ENCODE measurements at places on chromosomes 12 and 14.
A peak's percentile ranks its signal among the peaks of the same experiment; 100 is the strongest.

DNA sequence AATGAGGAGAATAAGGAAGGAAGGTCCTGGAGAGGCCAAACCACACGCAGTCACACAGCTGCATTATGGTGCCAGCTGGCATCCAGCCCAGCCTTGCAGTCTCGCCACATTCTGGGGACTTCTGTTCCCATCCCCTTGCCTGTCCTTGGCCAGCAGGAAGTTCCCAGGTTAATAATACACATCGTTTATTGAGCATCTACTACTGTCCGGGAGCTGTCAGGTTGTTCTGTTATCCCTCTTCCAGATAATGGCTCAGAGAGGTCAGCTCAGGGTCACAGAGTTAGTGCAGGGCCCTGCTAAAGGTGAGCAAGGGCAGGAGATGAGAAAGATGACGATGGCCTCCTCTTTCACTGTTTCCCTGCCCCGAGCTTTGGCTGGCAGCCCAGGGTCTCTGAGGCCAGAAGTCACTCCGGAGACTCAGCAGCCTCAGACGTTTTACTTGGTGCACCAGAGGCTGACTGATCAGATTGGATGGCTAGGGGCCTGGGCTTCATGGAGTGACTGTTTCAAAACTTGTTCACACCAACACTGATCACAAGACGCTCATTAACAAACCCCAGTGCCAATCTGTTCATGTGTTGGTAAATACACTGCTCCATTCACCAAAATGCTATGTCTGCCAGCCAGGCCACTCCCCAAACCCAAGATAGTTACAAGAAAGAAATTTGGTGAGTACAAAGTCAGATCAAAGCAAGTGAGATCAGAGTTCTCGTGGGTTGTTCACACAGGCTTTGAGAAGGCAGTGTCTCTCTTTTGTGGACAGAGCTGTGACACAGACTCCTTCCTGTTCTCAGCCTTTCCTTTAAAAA is 79.2 kb downstream of the B4GALNT3 start:
- DNase-seq, result no peak

GRCh38 chr12:59744564-59744963 is 148.7 kb downstream of the SLC16A7 start:
- no peak for DNase-seq

GRCh38 chr12:20415641-20416040 is 47.3 kb downstream of the PDE3A start:
- DNase-seq, result no peak

DNA sequence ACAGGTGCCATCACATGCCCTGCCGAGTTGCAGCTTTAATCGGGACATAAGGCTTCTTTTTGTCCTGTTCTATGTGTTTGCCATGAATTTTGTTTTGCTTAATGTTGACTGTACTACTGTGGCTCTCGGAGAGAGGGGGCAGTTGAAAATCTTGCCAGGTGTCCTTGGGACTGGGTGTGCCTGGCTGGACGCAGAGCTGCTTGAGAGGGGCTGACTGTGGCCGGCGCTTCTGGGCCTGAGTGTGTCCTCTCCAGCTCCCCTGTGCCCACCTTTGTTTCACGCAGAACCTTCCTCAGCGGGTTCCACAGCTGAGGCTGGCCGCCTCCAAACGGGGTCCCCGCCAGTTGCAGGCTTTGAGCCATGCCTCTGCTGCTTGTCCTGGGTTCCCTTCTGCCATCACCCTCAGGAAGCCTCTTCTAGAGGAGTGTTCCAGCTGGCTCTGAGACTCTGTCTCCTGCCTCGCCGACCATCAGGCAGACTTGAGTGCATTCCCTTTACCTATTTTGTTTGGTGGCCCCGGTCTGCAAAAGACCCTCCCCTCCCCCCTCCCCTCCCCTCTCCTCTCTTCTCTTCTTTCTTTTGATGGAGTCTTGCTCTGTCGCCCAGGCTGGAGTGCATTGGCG is 49.7 kb downstream of the DDX51 start:
- no peak for DNase-seq

- no peak for DNase-seq
Measured at GRCh38 chr12:126067626-126068329, 1002.5 kb downstream of the AACS start.

DNA sequence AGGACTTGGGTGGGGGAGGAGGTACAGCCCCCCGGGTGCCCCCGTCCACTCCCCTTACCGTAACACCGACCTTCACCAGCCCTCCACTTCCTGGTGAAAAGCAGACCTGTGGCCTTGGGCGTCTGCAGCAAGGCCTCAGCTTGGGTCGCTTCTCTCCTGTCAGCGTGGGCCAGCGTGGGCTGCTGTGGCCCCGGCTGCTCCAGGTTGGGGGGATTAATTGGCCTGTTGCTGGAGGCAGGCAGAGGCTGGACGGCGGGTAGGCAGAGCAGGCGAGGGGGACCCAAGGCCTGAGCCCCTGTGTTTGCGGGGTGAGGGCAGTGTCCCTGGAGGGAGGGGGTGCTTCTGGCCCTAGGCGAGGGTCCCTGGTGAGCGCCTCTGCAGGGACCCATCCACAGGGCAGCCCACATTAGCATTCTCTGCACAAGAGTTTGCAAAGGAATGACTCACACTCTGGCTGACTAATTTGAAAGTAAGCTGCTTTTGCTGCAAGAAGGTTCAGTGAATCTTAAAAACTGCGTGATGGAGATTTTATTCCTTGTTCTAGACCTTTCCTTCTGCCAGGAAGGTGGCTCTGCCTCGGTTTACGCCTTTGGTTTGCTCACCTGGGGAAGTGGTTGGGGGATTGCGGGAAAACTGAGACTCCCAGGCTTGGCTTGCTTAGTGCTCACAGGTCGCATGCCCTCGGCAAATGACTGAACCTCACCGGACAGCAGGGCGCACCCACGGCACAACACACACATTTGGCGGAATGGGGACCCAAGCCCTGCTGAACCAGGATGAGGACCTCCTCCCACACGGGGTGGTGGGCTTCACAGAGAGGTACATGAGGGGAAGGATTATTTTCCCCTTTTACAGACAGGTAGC is 37.9 kb upstream of the DLK1 start:
- peak; percentile 39 for DNase-seq

DNA sequence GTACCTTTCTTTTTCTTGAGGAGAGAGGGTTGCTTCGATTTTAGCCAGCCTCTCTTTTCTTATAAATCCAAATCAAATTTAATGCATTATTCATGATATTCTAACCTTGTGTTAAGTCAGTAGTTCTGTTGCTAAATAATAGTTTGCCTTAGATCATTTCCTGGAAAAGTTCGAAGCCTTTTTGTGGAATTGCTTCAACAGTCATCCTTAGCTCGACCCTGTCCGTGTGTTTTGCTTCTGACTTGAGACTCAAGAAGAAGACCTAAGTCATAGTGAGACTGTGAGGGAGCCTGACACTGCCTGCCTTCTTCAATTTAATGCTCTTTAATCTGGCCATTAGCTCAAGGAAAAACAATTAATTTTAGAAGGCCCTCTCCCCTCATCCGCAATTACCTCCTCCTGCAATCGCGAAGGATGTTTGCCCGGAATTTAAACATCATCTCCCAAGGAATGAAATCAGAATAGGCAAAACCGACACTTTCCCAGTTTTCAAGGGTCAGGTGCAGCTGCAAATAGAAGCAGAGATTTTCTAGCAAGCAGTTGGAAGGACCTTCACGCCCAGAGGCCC is 453 bp upstream of the SLC4A8 start:
- DNase-seq, result no peak

- no peak for DNase-seq
Measured at GRCh38 chr14:98364961-98365360, 907.0 kb downstream of the BCL11B start.

DNA sequence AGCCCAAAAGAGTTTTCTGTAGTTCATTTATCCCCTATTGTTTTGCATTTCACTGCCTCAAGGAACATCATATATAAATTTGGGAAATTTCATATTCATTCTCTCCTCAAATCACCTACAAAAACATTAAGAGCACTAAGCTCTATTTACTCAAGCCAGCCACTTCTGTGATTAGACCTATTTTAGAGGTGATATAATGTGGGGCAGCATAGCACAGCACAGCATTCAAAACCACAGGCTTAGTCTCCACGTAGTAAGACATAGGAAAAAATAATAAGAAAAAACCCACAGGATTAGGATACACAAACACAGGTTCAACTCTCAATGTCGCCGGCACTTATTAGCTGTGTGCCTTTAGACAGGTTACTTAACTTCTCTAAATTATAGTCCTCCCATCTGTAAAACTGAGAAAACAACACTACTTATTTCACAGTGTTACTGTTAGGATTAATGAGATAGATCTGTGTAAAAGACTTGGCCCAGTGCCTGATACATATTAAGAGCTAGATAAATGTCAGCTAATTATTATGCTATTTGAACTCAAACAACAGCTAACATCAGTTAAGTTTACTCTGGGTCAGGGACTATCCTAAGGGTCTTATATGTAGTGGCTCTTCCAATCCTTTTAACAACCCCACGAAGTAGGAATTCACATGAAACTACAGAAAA is 20.3 kb downstream of the DCAF5 start:
- no peak for DNase-seq

- no peak for DNase-seq
Measured at GRCh38 chr14:75660238-75660629, 442 bp downstream of the ERG28 start.

- no peak for DNase-seq
Measured at GRCh38 chr14:101480747-101481530, 80.4 kb upstream of the DIO3 start.

GRCh38 chr14:31781578-31781977 is 220.4 kb downstream of the NUBPL start:
- DNase-seq, result no peak

GRCh38 chr12:75985566-75985965 is 46.0 kb downstream of the PHLDA1 start:
- DNase-seq, result no peak

GRCh38 chr14:89206389-89207031 is 210.5 kb downstream of the FOXN3 start:
- no peak for DNase-seq

DNA sequence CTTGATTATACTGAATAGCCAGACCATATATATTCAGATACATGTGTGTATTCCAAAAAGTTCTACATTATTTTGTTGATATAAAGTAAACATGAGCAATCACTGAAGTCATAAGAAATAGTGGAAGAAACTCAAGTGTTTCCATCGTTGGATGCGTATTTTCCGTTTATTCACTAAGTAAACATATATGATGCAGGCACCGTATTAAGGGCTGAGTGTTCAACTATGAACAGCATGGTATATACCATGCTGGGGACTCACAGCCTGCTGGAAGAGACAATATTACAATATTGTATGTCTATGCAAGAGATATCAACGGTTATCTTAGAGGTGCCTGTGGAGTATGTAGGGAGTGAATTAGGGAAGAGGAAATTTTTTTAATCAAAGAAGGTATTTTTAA is 1.2 kb downstream of the PYROXD1 start:
- no peak for DNase-seq

DNA sequence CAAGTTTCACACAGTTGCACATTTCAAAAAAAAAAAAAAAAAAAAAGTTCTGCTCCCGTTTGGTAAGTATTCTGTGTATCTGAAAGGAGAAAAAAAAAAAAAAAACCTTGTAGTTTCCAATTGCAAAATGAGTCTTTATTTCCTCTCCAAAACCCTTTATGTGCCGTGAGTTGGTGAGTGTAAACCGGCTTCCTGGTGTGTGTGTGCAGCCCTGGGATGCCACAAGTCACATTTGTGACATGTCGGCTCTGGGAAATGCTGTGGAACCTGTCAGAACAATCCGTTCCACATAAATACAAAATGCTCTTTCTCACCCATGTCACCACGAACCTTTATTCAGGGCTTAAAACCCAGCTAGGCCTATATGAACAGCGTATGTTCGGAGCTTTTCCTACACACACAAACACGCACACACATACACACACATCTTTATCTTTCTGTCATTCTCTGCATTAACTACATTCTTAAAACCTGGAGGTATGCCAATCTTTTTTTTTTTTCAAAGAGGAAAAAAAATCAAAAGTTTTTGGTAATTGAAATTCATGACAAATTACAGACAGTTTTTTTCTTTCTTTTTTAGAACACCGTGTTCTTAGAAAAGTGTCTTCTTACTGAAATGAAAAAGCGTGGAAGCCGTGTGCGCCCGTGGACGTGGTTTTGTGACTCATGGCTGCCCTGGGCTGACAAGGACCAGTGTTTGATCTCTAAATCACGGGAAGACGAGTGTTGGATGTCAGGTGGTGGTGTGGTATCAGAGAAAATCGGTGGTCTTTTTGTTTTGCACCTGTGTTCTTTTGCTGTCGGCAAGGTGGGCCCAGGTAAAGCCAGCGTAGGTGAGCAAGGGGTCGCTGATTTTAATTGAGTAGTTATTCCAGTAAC is 612.0 kb downstream of the VRK1 start:
- peak; percentile 13 for DNase-seq

DNA sequence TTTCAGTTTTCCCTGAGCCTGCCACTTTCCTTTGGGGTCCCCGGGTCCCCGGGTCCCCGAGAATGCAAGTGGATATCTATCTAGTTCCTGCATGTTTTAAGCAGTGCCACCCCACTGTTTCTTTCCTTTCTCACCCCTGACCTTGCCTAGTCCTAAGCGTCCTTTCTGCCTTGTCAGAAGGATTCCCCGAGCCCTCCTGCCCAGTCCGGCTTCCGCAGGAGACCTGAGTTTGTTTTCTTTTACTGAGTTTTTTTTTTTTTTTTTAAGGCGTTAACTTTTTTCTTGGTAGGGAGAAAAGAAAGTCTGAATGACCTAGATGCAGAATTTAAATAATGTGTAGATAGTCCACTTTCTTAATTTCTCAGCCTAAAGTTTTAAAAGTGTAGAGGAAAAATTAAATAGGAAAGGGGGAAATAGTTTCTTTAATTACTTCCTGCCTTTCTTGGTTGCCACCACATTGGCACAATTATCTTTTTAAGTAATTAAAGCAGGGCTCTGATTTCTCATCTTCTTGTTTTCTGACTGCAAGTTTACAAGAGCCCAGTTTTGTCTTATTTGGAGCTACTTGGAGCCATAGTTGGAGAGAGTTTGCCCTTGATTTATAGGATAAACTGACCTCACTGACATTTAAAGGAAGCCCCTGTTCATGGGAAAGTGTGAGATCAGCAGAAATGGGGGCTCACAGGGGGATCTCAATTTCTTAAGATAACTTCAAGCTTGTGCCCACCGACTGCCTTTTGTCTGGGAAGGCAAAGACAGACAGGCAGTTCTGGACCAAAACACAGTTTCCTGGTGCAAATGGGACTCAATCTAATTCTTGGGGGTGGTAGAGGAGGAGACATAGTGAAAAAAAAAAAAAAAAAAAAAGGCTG is 2.9 kb downstream of the PAX9 start:
- no peak for DNase-seq

DNA sequence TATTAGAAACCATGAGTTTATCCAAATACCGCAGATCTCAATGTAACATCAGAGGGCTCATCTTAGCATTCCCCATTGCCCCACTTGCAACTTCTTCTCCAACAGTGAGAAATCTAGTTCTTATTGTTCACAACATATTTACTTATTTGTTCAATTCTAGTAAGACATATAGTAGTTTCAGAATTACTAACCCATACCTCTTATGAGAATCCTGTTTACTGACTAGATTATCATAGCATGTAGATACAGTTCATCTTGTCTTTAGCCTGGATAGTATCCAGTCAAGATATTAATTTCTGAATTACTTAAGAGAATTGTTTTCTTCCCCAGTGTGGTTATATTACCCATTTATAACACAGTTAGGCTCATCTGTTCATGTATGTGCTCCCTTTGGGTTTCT is 80.6 kb downstream of the NIN start:
- DNase-seq, result no peak

GRCh38 chr14:36880276-36880675 is 218.6 kb downstream of the PAX9 start:
- no peak for DNase-seq

GRCh38 chr14:104924421-104925213 is at the start of gene PLD4:
PLD4 (plus strand) TSS chr14:104924879; CDS start chr14:104927141, 2,262 bp downstream.
- no peak for DNase-seq

GRCh38 chr12:28987538-28988324 is 161.3 kb upstream of the FAR2 start:
- no peak for DNase-seq

Data from trophoblast cell (in vitro differentiated cells and primary cell).